Choroid plexus epithelial cell (primary cell): ENCODE measurements at places on chromosomes 2 and 18.

GRCh38 chr2:233822781-233823730, 31.3 kb downstream of the HJURP start:
- DNase-seq: no peak

DNA sequence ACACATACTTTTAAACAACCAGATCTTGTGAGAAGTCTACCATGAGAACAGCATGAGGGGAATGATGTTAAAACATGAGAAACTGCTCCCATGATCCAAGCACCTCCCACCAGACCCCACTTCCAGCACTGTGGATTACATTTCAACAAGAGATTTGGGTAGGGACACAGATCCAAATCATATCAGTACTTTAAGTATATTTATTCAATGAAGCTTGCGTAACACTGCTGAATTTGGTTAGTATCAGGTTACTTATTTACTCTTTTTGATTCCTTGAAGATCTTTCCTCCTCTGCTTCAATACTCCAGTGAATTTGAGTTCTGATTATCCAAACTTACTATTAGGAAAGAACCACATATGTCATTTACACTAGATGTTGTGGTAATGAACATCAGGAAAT, 418.6 kb downstream of the PIK3C3 start:
- peak; percentile 1 for DNase-seq

GRCh38 chr2:20302019-20302418, 48.6 kb downstream of the PUM2 start:
- DNase-seq: no peak

DNA sequence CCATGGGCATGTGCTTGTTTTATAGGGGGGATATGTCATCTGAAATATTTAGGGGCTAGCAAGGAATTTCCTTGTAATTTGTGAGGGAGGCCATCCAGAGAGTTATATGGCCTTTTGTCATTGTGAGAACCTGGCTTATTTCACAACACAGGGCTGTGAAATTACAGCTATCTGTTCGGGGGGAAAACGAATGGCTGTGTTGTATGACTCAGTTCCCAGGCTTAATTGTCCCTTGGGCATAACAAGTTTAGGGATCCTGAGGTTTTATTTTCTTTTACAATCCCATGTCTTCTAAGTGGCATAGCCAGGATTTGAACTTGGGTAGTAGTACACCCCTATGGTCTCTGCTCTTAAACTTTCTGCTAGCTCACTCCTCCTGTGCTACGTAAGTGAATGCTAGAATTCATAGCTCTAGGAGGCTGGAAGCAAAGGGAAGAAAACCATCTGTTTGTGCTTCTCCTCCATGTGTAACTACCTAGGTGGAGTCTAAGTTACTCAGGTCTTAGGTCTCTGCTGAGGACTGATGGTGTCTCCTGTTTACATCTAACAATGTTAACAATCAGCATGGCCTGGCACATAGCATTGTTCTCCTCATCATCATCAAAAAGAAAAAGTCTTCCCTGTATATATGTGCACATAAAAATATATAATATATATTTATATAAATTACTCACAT, 53.8 kb downstream of the SKA1 start:
- DNase-seq: no peak

DNA sequence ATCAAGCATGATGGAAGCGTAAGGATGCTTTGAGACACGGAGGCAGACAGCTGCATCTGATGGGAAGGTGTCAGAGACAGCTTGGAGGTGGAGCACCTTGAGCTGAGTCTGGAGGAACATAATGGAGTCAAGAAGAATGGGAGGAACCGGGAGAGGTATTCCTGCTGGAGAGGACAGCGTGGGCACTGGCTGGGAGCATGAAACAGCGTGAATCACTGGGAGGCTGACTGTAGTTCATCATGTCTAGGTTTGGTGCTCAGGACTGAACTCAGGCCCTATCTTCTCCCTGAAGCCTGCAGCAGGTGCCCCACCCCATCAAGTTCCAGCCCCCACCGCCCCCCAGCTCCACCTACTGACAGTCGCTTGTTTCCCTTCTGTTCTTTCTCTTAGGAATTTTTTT, 98.6 kb downstream of the TMEM17 start:
- DNase-seq: no peak

DNA sequence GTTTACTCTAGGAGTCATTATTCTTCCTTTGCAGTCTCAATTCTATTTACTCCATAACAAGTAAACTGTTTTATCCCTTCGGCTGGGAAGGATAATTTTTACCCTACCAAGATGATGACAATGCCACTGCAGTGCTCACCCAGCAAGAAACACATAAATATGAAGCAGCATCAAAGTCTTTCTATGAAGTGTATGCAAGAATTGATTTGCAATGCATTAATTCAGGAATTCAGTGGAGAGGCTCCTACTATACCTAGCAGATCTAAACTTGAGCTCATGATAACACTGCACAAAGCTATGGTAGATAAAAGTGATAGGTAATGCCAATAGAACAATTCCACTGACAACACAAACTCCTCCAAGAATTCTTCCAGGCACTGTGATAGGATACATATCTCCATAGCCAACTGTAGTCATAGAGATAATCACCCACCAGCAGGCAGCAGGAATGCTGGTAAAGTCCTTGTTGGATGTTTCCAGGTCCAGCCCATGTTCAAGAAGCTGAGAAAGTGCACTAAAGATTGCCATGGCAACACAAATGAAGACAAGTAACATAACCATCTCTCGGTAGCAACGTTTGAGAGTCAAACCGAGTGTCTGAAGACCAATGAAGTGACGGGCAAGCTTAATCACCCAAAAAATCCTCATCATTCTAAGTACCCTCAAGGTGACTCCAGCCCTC, 49.9 kb downstream of the KCNG3 start:
- DNase-seq: no peak

DNA sequence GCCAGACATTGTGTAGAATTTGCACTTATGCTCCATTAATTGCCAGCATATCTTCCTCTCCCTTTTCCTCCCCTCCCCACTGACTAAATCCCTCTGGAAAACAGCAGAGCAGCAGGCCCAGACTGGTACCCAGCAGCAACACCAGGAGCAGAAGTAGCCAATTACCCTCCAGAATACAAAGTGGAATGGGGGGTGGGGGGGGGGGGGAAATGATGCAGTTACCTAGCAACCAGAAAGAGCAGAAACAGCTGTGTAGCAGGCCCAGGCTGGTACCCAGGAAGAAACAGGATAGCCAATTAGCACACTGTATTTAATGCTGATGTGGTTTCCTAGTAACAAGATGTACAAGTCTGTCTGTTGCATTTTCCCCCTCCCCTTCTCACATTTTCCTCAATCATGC, 52.3 kb downstream of the KLF7 start:
- DNase-seq: no peak

GRCh38 chr18:49519101-49519971, 32.3 kb upstream of the C18orf32 start:
- no peak for DNase-seq

- DNase-seq: peak; percentile 18
These were observed 22.4 kb downstream of the RAB1A start for GRCh38 chr2:65107530-65107929.

DNA sequence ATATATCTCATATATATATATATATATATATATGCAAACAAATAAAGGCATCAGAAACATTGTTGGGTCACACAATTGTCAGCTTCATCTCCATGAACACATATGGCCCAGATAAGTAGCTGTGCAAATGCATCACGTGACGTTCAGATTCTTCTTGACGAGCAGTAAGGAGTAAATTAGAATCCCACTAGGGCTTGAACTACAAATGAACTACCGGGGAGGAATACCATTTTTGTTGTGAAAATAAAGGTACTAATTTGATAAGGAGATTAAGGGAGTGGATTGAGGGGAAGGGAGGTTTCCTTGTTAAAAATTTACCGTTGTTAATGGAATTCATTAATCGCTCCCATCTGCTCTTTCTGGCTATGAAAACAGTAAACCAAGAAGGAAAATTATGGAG, 186.5 kb upstream of the COPS8 start:
- no peak for DNase-seq

- DNase-seq: no peak
These were observed 27.4 kb upstream of the MTIF2 start for GRCh38 chr2:55296393-55296792.

GRCh38 chr2:151654085-151654484, 80.2 kb downstream of the NEB start:
- DNase-seq: no peak

DNA sequence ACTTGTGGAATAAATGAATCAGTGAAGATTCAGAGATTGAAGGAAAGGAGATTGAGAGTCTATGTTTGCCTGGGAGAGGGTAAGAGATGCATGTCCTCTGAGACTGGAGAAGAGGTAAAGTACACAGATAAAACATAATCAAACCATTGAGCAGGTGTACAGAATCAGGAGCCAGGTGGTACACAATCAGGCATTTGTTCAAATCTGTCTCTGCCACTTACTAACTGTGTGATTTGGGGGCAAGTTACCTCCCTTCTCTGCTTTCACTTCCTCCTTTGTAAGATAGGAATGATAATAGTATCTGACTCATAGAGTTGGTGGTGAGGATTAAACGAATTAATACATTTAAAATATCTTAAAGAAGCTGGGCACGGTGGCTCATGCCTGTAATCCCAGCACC, 94.0 kb downstream of the CDK15 start:
- no peak for DNase-seq

- peak; percentile 72 for DNase-seq
These were observed 5.8 kb upstream of the PAX8 start for GRCh38 chr2:113284476-113284875.

GRCh38 chr2:74688881-74689280, 34.8 kb downstream of the SEMA4F start:
- DNase-seq: no peak

- DNase-seq: no peak
These were observed 19.8 kb downstream of the PROC start for GRCh38 chr2:127437781-127438726.

DNA sequence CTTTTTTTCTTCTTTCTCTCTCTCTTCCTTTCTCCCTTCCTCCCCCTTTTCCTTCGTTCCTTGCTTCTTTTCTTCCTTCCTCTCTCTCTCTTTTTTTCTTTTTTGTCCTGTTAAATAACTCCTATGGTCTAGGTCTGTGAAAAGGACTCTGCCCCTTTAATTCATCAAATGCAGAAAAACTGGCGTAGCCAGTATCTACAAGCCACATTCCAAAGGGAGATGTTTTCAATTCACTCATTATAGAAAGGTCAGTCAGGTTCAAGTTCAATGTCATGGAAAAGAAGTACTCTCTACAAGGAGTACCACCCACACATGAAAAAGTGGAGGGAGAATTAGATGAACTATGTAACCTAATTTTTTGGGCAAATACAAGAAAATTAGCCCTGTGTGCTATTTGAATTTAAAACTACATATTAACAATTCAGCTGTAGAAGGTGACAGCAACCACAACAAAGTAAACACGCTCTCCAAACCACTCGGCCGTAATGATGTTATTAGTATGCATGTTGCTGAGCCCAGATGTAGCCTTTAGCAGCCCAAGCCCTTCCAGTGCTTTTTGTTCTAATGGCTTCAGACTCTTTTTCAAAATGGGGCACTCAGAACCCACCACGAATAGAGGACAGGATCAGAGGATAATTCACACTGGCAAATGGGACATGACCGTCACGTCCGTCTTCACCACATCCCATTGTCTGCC, 735.4 kb upstream of the FANCL start:
- DNase-seq: no peak

- DNase-seq: no peak
These were observed 1069.2 kb upstream of the SLC39A10 start for GRCh38 chr2:194587739-194588270.

DNA sequence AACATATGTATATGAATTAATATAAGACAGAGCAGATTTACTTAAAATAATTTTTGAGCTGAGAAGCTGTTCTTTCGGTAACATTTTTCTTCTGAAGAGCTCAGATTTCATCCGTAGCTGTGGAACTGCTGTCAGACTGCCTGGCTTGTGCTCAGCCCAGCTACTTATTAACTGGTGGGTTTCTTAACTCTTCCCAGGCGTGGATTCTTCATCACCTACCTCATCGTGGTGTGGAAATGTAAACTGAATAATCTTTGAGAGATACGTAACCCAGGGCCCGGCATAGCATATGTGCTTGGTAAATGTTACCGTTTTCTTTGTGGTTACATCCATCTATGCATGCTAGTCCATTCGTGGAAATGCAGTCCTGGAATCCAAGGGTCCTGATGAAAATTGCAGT, 145.0 kb downstream of the MCFD2 start:
- peak; percentile 91 for DNase-seq

- DNase-seq: peak; percentile 42
These were observed 37.3 kb downstream of the FER1L5 start for GRCh38 chr2:96679848-96680247.

DNA sequence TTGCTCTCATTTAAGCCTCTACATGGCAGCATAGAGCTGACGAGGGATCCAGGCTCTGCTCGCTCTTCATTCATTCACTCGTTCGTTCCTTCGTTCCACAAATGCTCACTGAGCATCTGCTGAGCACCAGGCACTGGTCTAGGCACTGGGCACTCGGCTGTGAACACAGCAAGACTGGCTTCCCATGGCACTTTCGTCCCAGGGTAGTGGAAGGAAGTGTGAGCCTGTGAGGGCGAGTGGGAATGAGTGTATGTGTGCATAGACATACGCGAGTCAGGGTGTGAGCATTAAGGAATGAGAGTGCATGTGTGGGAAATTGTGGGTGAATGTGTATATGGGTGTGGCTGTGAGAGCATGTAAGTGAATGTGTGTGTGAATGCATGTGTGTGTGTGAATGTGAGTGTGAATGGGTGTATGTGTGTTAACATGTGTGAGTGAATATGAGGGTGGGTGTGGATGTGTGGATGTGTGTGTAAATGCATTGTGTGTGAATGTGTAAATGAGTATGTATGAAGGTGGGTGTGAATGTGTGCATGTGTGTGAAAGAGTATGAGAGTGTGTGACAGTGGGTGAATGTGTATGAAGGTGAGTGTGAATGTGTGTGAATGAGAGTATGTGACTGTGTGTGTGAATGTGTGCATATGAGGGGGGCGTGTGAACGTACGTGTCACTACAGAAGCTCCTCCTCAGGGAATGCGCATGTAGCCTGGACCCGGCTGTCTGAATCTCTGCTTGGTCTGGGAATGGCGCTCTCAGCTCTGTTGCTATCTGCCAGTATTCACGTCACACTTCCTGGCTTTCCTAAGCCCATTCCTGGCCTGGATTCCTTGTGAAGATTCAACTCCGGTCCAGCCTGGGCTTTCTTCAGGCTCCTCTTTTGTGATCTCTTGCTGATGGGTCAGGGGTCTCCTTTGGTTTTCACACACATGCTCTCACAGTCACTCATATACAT, 28.8 kb downstream of the SNORC start:
- DNase-seq: peak; percentile 36

DNA sequence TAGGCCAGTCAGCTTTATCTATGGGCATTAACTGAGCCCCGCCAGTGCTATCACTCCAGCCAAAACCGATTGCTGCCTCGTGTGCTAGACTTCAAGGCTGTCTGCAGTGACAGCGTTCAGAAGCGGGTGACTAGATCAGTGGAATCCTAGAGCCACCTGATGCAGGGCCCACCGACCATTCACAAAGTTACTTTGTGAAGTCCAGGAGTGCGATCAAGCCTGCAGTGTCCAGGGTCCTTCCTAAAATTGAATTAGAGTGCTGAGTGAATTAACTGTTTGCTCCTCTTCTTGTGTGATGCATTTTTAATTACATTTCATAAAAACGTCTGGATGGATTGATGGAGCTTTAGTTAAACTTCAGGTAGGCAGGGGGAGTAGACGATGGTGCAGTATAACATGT, 13.9 kb downstream of the PCARE start:
- DNase-seq: no peak

GRCh38 chr2:41042343-41042742, 590.5 kb upstream of the SLC8A1 start:
- DNase-seq: peak; percentile 18

- peak; percentile 64 for DNase-seq
These were observed 33.6 kb downstream of the SRBD1 start for GRCh38 chr2:45577441-45577840.
